Inflammatory macrophage (primary cell): ENCODE measurements at places on chromosomes 6 and 20.

GRCh38 chr6:79030023-79030422 lies 48.0 kb downstream of the PHIP start:
- no peak for DNase-seq

- no peak for DNase-seq
These were observed 52.6 kb upstream of the GCM1 start for GRCh38 chr6:53201270-53201669.

GRCh38 chr6:166523782-166524559 lies 62.5 kb downstream of the RAMACL start:
- no peak for DNase-seq

DNA sequence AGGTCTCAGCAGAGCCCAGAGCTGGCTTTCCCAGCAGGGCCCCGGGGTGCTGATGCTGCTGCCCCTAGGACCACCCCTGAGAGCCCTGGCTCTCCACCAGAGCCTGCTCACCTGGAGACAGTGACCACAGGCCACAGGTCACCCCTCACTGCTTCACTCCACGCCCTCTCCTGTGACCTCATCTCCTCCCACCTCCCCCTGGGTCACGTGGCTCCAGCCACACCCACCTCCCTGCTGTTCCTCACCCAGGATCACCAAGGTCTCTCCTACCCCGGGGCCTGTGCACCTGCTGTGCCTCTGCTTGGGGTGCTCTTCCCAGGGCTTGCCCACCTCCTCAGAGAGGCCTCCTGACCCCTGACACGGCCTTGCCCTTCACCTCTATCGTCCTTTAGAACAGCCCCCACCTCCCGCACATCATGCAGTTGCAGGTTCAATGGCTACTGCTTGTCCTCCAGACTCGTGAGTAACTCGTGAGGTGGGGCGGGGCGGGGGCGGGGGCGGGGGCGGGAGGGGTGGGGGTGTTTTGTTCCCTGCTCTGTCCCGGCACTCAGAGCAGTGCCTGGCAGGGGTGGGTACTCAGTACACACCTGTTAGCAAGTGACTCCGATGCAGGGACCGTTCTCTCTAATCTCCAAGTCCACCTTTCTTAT lies 468.0 kb downstream of the PREX1 start:
- no peak for DNase-seq

GRCh38 chr20:53872561-53873229 lies 197.7 kb downstream of the BCAS1 start:
- no peak for DNase-seq

DNA sequence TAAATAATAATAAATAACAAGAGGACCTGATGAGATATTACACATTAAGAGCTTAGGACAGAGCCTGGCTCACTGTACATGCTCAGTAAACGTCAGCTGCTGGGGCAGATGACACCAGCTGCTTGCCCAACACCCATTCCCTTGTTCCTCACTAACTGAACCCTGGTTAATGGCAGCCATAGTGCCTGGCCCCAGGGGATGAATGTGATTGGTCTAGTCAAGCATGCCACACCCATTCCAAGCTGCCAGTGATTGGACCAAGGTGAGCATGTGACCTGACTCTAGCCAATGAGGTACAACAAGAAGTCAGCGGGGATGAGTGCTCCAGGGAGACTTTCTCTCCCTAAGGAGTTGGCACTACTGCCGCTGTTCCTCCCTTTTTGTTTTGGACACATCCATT lies 85.1 kb upstream of the PTPN1 start:
- DNase-seq = peak; percentile 63

DNA sequence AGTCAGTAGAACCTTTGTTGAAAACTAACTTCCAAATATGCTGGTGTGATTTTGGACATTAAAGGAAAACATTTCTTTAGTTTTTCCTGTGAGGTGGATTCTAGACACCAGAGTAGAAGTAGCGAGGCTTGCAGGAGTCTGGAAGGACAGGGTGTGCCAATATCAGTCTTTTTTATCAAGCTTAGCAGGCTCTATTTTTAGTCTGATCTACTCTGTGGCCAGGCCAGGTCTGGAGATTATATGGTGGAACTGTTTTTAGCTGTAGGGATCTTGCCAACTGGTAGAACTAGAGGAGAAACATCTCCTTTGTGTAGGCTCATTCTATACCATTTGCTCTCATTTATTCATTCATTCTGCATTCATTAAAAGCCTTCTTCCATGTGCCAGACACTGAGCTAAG lies 42.7 kb downstream of the LRP11 start:
- no peak for DNase-seq

- DNase-seq = no peak
These were observed 358.8 kb upstream of the JAG1 start for GRCh38 chr20:11032611-11033010.

GRCh38 chr6:160919723-160920440 lies 71.7 kb upstream of the MAP3K4 start:
- DNase-seq = peak; percentile 26

GRCh38 chr6:120938164-120938875 lies 396.0 kb downstream of the TBC1D32 start:
- no peak for DNase-seq

GRCh38 chr20:9311132-9311531 lies 203.3 kb upstream of the LAMP5 start:
- no peak for DNase-seq

- DNase-seq = no peak
These were observed 335.5 kb downstream of the GJA1 start for GRCh38 chr6:121770943-121771342.

DNA sequence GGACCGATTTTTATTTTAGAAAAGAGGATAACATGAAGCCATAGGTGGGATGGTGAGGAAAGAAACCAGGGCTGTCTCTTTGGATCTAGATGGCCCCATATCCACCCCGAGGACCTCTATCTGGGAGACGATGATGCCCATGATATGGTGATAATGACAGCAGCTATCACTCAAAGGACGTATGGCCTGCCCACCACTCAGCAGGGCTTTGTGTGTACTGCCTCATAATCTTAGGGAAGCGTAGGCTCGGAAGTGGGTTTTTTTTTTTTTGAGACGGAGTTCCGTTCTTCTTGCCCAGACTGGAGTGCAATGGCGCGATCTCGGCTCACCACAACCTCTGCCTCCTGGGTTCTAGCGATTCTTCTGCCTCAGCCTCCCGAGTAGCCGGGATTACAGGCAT lies 8.2 kb upstream of the TAF8 start:
- DNase-seq = peak; percentile 55

DNA sequence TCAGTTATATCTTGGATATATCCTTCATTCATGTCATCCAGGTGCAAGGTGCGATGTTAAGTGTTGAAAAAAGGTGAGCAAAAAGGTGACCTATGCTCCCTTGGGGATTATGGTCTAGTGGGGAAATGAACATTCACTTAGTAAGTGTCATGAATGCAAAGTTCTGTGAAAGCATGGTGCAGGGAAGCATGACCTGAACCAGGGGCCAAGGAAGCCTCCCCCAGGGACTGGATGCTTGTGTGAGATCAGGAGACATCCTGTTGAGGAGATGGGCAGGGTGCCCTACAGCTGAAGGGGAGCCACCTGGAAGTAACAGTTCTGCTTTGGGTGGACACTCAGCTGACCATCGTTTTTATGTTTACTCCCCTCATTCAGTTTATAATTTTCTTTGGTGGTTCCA lies 179.5 kb downstream of the SYNDIG1 start:
- DNase-seq = no peak

DNA sequence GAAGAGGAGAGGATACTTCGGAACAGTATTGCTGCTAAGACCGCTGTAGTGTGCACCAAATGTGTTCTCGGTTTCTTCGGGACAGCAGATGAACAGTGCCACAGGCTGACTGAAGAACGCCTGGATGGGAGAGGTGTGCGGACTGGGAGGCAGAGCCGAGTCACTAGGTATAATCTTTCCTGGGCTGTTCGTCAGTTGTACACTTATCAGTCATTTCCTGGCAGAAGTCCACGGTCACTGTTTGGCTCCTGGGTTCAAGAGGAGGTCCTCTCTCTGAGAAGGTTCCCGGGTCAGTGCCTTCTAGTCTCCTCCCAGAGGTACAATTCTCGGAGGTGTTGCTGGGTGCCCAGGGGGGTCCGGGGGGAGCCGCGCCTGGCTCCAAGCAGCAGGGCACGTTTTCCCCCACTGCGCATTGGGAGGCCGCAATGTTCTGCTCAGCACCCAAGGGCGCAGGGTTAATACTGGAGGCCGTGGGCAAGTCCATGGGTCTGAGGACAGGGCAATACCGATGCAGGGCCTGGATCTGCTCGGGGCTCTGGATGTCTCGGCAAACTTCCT lies 38.1 kb downstream of the GJA10 start:
- DNase-seq = no peak

DNA sequence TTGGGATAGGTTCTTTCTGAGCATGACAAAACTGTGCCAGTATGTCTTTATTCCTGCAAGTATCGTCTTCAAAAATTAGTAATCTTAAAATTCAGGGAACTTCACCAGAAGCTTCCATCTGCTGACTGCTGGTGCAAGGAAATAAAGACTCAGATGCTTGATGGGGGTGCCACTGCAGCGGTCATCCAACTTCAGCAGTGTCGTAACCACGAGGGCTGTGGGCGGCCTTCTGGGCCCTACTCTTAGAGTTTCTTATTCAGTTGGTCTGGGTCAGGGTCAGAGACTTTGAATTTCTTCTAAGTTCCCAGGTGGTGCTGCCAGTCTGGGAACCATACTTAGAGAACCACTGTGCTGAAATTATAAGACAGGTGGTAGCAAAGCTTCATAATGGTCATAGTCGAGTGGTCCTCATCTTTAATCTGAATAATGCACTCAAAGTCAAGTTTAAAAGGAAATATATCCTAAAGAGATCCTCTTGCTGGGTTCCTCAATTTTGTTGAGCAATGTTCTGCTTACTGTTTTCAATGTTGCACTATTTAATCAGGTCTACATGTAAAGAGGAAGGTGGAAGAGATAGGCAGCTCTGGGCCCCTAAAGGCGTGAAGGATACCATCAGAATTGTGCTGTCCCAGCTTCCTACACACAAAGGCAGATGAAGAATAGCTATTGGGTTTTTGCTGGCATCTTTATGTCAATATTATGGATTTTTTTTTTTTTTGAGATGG lies 165.4 kb upstream of the GMDS start:
- DNase-seq = peak; percentile 77

DNA sequence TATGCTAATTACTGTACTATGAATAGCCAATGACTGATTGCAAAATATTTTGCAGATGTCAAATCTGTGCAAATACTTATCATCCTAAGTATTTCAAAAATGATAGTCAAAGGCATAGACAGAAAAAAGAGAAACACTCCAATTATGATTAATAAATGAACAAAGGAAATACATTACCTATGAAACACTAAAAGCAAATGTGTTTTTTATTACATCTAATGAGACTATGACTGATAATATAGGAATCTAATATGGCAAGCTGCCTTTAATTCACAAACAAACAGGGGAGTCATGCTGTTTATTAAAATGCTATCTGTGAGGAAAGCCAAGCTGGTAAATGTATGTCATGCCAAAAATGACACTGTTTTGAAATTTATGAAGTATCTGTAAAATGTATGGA lies 713.2 kb upstream of the NRSN1 start:
- no peak for DNase-seq

- peak; percentile 30 for DNase-seq
These were observed 4.3 kb downstream of the PREX1 start for GRCh38 chr20:48823476-48823875.

DNA sequence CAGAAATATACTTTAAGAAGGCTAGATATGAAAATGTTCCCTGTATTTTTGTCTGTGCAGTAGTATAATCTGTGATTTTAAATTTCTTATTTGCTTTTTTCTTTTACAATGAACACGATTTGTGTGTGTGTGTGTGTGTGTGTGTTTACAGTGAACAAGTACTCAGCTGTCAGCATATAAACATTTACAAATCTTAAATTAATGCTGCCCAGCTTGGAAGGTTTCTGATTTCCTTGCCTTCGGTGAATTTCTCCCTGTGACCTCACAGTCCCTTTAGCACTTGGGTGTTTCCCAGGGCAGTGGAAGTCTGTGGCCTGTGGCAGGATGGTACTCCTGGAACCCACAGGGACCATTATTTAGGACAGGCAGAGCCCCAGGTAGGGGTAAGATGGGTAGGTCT lies 37.6 kb downstream of the TXLNB start:
- DNase-seq = no peak

- no peak for DNase-seq
These were observed 101.3 kb downstream of the RALGAPA2 start for GRCh38 chr20:20611167-20611566.

DNA sequence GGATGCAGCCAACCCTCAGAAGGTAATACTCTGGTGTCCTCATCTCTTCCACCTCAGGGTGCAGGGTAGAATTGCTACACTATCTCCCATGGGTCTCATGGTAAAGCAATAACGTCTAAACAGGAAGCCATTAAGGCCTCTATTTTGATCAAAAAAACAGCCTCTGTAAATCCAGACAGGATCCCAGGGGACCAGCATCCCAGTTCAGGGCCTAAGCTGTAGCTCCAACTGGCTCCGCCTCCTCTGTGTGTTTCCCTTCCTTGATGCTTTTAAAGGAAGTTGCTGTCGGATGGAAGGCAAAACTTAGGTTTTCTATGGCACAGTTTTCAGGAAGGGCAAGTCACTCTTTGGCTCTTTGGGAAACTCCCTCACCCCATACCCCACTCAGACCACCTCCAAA lies 222.0 kb downstream of the MAFB start:
- peak; percentile 21 for DNase-seq

GRCh38 chr20:36737183-36737499 lies 8.7 kb downstream of the NDRG3 start:
- DNase-seq = no peak

GRCh38 chr20:56875052-56875659 lies 246.1 kb downstream of the TFAP2C start:
- DNase-seq = no peak

DNA sequence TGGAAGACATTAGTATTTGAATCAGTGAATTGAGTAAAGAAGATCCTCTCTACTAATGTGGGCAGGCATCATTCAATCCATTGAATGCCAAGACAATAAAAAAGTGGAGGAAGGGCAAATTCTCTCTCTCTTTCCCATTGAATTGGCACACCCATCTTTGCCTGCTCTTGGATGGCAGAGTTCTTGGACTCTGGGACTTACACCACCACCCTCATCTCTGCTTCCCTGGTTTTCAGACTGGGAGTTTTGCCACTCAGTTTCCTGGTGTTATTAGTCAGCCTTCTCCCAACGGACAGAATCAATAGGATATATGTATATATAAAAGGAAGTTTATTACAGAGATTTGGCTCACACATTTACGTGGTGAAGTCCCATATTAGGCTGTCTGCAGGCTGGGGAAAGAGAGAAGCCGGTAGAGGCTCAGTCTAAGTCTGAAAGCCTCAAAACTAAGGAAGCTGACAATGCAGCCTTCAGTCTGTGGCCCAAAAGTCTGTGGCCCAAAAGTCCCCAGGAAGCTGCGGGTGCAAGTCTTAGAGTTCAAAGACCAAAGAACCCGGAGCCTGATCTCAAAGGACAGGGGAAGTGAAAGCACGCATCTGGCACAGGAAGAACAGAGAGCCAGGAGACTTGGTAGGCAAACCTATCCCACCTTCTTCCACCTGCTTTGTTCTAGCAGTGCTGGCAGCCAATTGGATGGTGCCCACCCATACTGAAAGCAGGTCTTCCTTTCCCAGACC lies 64.4 kb downstream of the SMPDL3A start:
- DNase-seq = no peak
